ENCODE measurements at places on chromosomes 12 and 14.

DNA sequence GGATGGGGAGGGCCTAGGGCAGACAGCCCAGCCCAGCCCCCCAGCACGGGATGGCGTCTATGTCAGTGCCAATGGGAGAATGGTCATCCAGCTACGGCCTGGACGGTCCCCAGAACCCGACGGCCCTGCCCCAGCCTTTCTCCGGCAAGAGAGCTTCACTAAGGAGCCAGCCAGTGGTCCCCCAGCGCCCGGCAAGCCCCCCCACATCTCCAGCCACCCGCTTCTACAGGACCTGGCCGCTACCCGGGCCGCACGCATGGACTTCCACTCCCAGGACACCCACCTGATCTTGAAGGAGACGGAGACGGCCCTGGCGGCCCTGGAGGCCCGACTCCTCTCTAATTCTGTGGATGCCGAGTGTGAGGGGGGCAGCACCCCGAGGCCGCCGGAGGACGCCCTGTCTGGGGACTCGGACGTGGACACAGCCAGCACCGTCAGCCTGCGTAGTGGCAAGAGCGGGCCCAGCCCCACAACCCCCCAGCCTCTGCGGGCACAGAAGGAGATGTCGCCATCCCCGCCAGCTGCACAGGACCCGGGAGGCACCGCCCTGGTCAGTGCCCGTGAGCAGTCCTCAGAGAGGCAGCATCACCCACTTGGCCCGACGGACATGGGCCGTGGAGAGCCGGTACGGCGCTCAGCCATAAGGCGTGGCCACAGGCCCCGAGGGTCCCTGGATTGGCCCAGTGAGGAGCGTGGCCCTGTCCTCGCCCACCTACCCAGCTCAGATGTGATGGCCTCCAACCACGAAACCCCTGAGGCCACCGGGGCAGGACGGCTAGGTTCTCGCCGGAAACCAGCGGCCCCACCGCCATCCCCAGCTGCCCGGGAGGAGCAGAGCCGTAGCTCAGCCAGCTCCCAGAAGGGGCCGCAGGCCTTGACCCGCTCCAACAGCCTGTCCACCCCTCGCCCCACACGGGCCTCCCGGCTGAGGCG is 21.9 kb downstream of the CEP170B start:
- no peak for DNase-seq

DNA sequence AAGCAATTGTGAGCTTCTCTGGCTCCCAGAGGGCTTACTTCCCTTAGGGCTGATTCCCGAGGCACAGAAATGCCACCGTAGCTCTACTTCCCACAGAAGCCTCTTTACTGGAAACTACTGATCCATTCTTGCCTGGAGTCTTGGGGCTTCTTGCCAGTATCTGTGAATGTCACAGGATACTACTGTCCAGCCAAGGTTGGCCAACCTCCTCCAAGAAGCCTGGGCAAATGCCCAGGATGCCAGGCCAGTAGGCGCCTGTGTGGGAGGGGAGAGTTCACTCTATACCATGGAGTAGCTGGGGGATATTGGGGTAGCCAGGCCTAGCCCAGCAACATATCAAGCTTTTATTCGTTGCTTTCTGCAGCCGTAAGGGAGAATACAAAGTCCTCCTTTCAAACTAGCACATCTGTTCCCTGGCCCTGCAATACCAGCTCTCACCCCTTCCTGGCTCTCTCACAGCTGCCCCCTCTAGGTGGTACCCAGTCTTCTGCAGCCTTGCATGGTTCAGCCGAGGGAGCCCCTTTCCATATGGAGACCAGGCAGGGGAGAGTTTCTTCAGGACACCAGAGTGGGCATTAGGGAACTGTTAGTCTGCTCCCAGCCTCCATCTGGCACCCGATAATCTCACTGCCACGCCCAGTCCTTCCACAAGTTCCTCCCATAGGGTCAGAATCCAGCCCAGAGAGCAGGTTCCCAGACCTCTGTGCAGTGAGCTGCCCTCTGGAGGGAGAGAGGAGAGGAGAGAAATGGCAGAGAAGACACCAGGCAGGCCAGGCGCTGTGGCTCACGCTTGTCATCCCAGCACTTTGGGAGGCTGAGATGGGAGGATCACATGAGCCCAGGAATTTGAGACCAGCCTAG is 24.3 kb upstream of the PLEK2 start:
- no peak for DNase-seq

- no peak for DNase-seq
Observed at GRCh38 chr12:118520214-118521035, 144.1 kb downstream of the SUDS3 start.

DNA sequence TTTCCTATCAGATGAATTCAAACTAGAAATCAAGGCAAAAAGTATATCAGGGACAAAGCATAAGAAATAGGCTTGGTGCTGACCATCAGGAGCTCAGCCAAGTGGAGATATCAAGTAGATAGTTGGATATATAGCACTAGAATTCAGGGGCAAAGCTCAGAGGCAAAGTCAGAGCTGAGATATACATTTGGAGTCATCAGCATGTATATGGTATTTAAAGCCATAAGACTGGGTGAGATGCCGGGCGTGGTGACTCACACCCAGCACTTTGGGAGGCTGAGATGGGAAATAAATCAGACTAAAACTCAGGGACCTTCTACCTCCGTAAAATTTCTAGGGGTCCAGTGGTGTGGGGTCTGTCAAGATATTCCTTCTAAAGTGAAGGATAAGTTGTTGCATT is 38.9 kb upstream of the LIMA1 start:
- DNase-seq: no peak

DNA sequence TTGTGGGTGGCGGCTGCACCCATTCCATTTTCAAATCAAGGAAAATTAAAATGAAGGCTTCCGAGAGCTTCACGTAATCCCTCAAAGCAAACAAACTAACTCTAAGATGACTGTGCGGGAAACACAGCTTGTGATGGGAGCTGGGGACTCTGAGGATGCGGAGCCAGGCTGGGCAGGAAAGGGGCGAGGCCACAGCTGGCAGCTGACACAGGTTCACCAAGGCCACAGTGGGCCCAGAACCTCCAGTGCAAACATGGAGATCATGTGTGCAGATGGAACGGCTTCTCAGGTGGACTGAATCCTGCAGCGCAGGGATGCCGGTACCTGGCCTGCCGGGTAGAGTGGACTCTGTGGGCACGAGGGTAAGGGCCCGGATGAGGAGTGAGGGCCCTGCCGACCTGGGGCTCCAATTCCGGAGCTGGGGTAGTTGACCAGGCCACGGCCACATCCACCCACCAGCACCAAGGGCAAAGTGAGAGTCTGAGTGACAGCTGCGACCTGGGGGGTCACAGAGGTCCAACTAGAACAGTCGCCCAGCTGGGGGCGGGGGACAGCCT is 19.2 kb upstream of the BTBD6 start:
- DNase-seq: no peak

GRCh38 chr14:104106471-104106991 is 21.0 kb downstream of the ASPG start:
- no peak for DNase-seq

GRCh38 chr14:88551094-88551870 is 3.5 kb downstream of the PTPN21 start:
- peak; percentile 54 for DNase-seq

DNA sequence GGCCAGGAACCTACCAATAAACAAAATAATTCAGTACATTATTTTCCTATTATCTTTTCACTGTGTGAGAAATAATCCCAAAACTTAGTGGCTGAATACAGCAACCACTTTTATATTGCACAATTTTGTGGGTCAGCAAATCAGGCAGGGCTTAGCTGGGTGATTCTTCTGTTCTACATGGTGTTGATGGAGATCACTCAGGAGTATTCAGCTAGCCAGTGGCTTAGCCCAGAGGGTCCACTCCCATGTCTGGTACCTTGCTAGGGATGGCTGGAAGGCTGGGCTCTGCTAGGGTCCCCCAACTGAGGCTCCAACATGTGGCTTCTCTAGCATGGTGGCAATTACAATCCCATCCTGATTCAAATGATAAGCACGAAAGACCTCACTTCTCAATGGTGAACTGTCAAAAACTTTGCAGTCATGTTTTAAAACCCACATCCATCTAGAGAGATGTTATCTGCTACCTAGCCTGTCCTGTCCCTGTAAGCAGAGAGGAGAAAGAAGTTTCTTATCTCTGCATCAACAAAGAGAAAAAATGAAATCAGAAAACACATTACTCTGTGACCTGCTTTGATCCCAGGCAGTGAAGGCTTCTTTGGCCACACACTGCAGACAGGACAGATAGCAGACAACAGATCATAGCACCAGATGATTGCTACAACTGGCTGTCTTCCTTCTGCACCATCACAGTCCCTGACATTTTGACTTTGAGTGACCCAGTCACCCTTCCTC is 51.0 kb upstream of the MYL2 start:
- DNase-seq: no peak

DNA sequence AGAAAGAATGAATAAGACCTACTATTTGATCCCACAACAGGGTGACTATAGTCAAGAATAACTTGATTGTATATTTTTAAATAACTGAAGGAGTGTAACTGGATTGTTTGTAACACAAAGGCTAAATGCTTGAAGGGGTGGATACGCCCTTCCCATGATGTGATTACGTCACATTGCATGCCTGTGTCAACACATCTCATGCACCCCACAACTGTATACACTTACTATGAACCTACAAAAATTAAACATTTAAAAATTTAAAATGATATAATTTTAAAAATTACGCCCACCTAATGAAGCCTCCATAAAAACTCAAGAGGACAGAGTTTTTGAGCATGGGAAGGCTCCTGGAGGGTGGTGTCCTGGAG is 94.5 kb downstream of the SCARB1 start:
- no peak for DNase-seq

GRCh38 chr12:5817246-5817645 is 127.8 kb downstream of the ANO2 start:
- no peak for DNase-seq

GRCh38 chr12:18752947-18753346 is 15.0 kb downstream of the CAPZA3 start:
- no peak for DNase-seq

- no peak for DNase-seq
Observed at GRCh38 chr12:108845696-108846095, 11.7 kb downstream of the SSH1 start.

GRCh38 chr12:131555197-131555846 is 155.6 kb upstream of the SFSWAP start:
- no peak for DNase-seq

- DNase-seq: no peak
Observed at GRCh38 chr14:67622675-67623074, 3.0 kb downstream of the ARG2 start.

DNA sequence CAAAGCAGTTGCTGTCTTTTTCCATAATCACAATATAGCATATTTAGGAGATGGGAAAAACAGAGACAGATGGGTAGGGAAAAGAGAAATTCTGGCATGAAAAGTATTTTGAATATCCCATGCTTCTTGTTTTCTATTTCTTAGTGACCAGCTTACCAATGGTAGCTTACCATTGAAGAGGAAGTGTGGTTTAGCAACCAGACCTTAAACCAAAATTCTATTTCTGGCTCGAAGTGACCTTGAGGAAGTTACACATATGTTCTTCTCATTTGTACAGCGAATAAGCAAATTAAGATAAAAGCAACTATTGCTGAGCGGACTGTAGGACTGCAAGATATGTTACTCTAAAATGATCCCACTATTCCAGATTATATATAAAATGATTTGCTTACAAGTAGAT is 82.9 kb downstream of the FGD4 start:
- no peak for DNase-seq

- no peak for DNase-seq
Observed at GRCh38 chr12:84857525-84858208, 54.9 kb downstream of the SLC6A15 start.

DNA sequence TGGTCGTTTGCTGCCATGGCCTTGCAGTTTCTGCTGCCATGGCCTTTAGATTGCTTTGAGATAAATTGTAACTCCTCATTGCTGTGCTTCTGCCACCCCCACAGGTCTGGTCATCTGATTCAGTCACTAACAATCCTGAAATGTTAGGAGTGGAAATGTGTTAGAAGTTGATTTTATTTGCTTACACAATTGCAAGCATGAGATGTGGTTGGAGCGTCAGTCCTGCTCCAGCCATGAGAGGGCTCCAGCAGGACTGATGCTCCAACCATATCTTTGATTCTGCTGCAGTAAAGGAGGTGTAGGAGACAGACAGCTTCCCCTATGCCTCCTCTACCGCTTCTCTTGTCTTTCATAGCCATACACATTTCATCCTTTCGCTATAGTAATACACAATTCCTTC is 226.8 kb upstream of the RGS6 start:
- no peak for DNase-seq

DNA sequence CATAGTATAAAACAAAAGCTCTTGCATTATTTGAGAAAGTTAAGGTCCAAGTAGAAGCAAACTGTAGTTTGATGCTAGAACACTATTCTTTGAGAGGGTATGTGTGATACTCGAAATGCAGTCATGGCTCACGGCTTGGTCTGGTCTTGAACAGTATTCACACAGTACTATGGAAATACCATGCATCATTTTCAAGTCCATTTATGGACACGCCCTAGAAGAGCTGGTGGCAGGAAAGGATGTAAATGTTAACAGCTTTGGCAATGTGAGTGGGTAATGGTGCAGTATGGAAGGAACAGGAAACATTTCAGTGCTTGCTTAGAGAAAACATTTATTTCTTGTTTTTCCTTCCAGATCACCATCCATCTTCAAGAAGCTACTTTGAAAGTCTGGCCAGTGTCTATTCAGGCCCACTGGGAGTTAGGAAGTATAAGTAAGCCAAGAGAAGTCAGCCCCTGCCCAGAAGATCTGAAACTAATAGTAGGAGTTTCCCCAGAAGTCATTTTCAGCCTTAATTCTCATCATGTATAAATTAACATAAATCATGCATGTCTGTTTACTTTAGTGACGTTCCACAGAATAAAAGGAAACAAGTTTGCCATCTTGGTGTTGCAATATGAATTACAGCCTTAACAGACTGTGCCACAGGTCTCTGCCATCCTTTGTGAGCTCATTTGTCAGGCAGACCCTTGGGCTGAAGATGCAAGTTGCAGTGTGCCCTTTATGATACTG is 5.7 kb upstream of the AKAP5 start:
- DNase-seq: no peak

GRCh38 chr12:120445911-120446843 is at the start of the genes GATC and TRIAP1:
Gene GATC, plus strand, starts transcription at chr12:120446444. Its CDS starts 37 bp downstream, at chr12:120446481.
Gene TRIAP1, minus strand, starts transcription at chr12:120446384. Its CDS starts 12 bp downstream, at chr12:120446372.
- no peak for DNase-seq

DNA sequence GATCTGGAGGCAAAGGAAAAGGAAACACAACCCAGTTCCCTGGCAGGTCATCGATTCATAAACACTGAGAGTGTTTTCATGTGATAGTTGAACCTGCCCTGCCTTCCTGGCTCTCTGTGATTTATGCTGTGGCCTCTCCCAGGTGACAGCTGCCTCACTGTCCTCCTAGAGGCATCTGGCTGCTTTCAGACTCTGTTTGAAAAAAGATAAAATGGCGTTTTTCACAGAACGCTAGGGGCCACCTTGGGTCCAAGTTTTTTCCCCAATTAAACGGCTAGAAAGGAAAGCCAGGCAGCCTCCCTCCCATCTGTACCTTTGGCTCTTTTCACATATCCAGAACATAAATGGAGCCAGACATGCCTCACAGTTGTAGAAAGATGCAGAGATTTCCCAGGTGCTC is 252.6 kb upstream of the CCDC196 start:
- no peak for DNase-seq

- no peak for DNase-seq
Observed at GRCh38 chr12:120263748-120264085, 1.8 kb downstream of the PXN start.

- no peak for DNase-seq
Observed at GRCh38 chr12:15684896-15685658, 104.1 kb downstream of the EPS8 start.

GRCh38 chr12:108827941-108828340 is 29.4 kb downstream of the SSH1 start:
- DNase-seq: no peak

Data from AG09319 (cell line).